ENCODE measurements at places on chromosomes 5 and 9.

GRCh38 chr9:133102190-133103021, 18.6 kb downstream of the RALGDS start:
- no peaks in the 10 kb centered on the region for H3K27me3 ChIP-seq
- no peak overlapping the region for H3K27ac ChIP-seq
- H3K4me3 ChIP-seq, result no peak overlapping the region
- H3K36me3 ChIP-seq, result peaks cover 86% of the 10 kb centered on the region

GRCh38 chr5:98940581-98940980, 11.8 kb upstream of the CHD1 start:
- H3K27ac ChIP-seq, result no peak overlapping the region
- no peaks in the 10 kb centered on the region for H3K36me3 ChIP-seq
- no peak overlapping the region for H3K4me3 ChIP-seq
- peaks cover 19% of the 10 kb centered on the region for H3K4me1 ChIP-seq

DNA sequence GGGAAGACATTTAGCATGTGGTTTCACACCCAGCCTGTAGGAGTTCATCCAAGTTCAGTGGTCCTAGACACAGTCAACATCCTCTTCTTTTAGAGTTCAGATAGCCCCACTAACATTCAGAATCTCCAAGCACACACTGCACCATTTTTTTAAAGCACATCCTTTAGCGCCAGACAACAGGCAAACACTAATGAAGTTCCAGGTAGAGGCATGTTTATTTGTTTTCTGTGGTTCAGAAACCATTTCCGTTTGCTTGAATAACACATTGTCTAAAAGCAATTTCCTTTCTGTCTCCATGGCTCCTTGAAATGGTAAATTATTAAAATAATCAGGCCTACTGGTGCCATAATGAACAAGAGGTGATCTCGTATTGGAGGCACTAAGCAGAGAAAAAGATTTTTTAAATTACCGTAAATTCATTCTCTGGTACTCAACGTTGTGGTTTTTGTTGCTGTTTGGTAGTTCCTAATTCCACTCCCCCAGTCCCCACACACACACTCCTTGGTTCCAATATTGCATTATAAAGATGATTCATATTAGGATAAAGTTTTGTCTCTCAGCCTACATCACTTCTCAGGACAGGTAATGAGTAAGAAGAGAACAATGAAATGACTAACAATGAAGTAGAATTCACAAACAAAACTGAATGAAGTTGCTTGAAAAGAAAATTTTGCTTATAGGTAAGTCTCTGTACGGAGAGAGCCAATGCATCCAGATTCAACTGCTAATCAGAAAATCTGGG, 153.1 kb downstream of the PCSK1 start:
- no peak for DNase-seq
- H3K27ac ChIP-seq, result no peak overlapping the region
- no peak overlapping the region for H3K4me3 ChIP-seq

GRCh38 chr5:39076757-39077728, 2.8 kb upstream of the RICTOR start:
- H3K4me3 ChIP-seq, result peak overlapping the region; percentile 37
- no peaks in the 10 kb centered on the region for H3K27me3 ChIP-seq
- DNase-seq, result no peak
- peaks cover 27% of the 10 kb centered on the region for H3K4me1 ChIP-seq

DNA sequence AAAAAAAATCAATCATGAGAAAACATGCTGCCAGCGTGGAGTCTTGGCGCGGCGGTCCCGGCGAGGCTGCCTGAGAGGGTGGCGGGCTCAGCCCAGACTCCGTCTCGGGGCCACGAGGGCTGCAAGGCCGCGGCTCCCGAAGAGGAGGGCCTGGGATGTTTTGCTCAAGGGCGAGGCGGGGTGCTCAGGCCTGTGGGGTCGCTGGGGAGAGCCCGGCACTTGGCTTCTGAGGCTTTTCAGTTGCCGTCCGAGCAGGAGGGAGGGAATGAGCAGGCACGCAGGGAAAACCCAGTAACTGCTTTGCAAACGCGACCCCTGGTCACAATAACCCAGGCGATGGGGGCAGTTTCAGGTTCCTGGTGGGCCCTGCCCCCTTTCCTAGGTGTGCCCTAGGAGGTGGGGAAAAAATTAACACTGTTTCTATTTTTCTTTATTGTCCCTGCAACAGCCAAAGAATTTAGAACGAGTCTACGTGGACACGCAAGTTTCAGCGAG, 3.2 kb upstream of the IRX2 start:
- H3K27me3 ChIP-seq, result peaks cover 19% of the 10 kb centered on the region
- peaks cover 4% of the 10 kb centered on the region for H3K4me1 ChIP-seq
- DNase-seq, result no peak
- H3K27ac ChIP-seq, result no peak overlapping the region
- H3K36me3 ChIP-seq, result no peaks in the 10 kb centered on the region

DNA sequence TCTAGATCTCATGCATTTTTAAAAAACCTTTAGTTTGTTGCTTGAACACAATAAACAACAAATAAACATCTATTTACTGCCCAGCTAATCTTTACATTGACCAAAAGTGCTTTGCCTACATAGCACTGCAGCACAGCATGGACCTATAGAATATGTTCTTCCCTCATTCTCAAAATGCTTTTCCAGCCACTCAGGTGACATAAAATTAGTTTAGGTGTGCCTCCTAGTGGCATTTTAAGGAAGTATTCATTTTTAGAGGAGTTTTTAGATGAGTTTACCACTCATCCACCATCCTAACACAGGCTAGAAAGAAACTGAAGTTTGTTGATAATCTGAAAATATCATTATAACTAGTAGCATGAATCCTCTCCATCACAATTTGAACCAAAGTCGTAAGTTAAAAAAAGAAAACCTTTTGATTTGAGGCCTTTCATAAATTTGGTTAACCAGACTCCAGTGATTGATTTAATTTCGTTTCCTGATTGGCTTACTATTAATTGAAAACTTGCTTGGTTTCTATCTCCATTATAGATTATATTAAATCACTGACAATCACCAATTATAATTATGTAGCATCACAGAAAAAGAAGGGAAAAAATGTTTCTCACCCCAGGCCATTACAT, 12.6 kb downstream of the PLGRKT start:
- H3K36me3 ChIP-seq, result peaks cover 2% of the 10 kb centered on the region
- no peak overlapping the region for H3K4me3 ChIP-seq
- no peaks in the 10 kb centered on the region for H3K27me3 ChIP-seq
- no peak for DNase-seq
- no peaks in the 10 kb centered on the region for H3K4me1 ChIP-seq

- H3K27ac ChIP-seq, result no peak overlapping the region
- H3K36me3 ChIP-seq, result no peaks in the 10 kb centered on the region
- no peaks in the 10 kb centered on the region for H3K27me3 ChIP-seq
- H3K4me3 ChIP-seq, result no peak overlapping the region
Observed at GRCh38 chr5:174084691-174085154, 39.2 kb downstream of the NSG2 start.

DNA sequence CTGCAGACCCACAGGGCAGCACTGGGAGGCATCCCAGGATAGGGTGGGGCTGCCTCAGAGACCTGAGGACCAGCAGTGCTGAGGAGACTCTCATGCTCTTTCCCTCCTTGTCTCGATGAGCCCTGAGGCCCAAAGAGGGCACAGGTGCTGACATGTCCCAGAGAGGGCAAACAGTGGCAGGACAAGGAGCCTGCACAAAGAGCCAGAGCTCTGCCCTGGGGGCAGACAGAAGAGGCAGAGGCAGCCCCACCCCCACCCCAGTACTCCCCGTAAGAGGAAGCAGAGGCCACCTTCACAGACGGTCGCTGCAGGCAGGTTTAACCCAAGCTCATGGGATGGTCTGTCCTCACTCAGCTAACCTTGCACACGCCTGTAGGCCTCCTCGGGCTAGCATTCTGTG, 29.4 kb upstream of the TTLL11 start:
- no peak overlapping the region for H3K27ac ChIP-seq
- DNase-seq, result no peak

GRCh38 chr5:23084815-23085214, 231.7 kb upstream of the CDH12 start:
- DNase-seq, result no peak
- no peak overlapping the region for H3K4me3 ChIP-seq
- H3K4me1 ChIP-seq, result no peaks in the 10 kb centered on the region
- no peak overlapping the region for H3K27ac ChIP-seq
- H3K27me3 ChIP-seq, result no peaks in the 10 kb centered on the region

All from thoracic aorta (tissue), 2 donors.